ENCODE measurements at places on chromosomes 1 and 21.

DNA sequence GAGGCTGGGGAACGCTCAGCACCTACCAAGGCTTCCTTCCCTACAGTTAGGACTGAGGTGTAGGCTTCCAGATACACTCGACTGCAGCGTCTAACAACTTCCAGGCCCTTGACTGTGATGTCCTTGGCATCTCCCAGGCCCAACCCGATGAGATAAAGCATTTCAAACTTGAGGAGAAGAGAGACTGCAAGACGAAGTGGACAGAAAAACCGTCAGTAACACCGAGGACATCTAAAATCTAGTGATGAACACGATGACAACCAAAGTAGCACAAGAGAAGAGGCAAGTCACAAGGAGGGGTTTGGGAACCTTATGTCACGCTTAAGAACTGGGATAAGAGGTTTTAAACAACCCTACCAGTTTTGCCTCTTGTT is 314 bp downstream of the DPH5 start:
- no peak for DNase-seq

DNA sequence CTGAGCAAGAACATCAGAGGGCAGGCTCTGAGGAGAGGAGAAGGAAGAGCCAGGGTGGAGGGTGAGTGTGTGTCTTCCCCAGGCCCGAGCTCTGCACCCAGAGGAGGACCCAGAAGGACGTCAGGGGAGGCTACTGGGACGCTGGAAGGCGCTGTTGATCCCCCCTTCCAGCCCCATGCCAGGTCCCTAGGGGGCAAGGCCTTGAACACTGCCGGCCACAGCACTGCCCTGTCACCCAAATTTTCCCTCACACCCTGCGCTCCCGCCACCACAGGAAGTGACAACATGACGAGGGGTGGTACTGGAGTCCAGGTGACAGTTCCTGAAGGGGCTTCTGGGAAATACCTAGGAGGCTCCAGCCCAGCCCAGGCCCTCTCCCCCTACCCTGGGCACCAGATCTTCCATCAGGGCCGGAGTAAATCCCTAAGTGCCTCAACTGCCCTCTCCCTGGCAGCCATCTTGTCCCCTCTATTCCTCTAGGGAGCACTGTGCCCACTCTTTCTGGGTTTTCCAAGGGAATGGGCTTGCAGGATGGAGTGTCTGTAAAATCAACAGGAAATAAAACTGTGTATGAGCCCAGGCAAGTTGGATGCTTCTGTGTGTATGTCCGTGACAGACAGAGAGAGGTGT is 17.1 kb downstream of the BCAN start:
- no peak for DNase-seq

DNA sequence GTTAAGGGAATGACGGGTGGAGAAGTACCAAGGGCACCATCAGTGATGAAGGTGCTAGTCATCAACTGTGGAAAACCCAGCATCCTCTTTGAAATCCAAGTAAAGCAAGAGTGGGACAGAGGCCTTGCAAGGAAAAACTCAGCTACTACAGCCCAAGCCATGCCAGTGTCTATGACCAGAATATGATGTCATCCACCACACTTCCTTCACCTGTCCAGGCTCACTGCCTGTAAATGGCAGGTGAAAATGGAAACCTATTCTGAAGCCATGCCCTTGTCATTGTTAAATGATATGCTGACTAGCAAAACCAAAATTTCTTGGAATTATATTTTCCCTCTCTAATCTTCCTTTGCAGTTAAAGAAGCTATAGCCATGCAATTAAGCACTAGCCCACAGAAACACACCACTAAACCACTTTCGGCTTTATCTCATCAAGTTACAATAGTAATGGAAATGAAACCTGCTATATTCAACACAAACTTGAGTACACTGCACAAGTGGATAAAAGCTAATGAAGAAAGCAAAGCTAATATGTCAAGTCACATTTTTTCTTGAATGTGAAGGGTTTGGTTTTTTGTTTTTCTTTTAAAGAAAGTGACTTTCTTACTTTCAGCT is 96.3 kb upstream of the RALGPS2 start:
- no peak for DNase-seq

GRCh38 chr1:213448360-213448759 is 397.3 kb downstream of the RPS6KC1 start:
- DNase-seq, result no peak

GRCh38 chr1:65209005-65209885 is 61.2 kb downstream of the AK4 start:
- no peak for DNase-seq

DNA sequence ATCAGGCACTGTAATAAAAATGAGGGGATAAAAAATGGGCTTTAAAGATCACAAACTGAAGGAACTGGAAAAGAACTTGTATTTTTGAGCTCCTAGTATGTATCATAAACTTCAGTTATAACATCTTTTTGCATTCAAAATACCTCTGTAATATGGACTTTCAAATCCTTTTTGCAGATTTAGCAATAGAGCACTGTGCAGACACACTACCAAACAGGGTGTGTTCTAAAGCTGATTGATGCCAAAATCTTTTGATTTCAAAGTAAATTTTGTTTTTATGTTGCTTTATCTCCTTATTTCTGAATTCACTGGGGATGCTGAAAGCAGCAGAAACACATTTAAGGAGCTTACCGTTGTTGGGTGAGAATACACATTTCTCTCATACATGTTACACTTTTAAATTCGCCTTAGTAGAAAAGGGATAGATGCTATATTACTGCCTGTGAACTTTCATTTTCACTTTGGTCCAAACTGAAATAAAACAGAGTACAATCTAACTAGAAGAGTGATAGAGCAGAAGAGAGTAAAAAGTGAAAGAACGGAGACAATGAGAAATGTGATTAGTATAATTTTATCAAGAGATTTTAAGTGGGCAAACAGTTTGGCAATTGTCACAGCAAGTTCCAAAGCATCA is 1126.6 kb downstream of the BRINP3 start:
- no peak for DNase-seq

GRCh38 chr1:119091618-119092017 is 48.8 kb downstream of the WARS2 start:
- no peak for DNase-seq

DNA sequence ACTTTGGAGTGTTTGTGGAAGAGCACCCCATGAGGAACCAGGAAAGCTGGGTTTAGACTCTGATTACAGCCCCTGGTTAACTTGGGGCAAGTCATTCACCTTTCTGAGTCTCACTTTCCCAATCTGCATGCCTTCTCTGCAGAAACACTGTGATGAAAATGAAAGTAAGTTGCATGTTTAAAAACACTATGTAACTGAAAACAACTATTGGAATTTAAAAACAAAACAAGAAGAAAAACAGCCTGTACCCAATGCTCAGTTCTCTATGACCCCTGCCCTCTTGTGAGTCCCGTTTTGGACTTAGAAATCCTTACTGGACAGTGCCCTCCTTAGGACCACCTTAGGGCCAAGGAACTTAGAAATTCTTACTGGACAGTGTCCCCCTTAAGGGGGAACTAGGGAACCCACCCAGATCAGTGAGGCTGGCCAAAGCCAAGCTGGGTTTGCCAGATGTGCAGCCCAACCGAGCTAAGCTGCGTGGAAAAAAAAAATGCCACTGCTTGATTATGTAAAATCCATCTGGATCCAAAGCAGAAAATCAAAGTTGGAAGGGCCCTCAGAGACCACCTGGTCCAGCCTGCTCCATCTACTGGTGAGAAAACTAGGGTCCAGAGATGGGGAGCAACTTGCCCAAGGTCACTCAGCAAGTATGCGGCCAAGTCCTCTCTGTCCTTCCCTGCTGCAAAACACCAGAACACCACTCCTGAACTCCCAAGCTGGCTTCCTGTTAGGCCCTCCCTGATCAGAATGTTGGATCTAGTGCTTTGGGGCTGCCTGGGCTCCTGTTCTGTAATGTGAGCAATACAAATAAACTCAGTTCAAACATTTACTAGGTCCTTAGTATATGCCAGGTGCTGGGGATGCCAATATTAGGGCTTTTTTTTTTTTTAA is 77.7 kb downstream of the MRPL37 start:
- no peak for DNase-seq

- no peak for DNase-seq
Observed at GRCh38 chr1:165342587-165342986, 13.9 kb downstream of the LMX1A start.

DNA sequence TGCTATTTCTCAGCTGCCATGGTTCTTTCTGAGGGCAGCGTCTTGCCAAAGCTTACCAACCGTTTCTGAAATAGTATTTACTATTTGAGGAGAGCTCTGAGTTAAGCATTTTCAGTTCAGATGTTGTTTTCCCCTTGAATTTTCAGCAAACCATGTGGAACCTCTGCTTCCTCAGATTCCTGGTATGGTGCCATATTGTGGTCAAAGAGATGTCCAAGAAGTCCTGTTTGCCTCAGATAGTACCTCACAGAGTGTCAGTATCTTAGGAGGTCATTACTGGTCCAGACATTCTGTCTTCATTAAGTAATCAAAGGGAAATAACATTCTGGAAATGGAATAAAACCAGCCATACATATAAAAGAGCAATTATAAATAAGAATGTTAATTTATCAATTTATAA is 36.6 kb downstream of the VANGL2 start:
- no peak for DNase-seq

DNA sequence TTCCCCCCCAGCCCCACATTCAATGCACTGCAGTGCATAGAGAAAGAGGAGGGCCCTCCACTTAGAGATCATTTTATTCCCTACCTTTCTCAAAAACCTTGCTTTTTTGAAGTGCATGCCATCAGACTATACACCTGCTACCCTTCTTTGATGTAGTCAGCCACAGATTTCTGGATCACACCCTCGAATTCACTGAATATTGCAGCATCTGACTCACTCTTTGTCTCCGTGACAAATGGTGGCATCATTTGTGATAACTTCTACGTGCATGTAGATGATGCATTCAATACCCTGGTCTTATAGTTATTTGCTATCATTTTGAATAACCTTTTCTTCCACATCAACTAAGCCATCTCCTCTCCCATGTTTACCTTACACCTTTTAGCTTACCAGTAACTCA is 310.3 kb upstream of the SGIP1 start:
- no peak for DNase-seq

DNA sequence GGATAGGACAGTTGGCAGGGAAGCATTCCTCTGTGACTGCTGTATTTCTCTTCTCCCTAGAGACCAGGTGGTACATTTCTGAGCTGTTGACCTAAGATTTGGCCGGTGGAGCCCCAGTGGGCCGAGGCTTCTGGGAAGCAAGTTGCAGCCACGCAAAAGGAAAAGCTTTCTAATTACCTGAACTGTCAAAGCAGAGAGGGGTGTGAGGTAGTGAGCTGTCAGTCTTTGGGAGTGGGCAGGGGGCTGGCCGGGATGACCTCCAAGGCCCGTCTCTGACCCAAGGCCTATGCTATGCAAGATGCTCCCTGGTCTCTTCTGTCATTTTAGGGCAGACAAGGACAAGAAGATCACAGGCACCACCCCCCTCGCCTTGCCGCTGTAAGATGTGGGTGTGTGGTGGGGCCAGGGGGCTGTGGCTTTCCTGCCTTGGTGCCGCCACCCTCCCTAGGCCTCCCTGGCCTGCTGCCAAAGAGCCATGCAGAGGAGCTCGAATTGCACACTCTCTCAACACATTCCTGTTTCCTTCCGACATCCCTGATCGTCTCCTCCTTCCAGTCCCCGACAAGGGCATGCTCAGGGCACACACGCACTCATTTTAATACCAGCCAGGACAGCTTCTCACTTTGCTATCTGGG is 7.7 kb downstream of the PADI1 start:
- DNase-seq, result peak; percentile 41

DNA sequence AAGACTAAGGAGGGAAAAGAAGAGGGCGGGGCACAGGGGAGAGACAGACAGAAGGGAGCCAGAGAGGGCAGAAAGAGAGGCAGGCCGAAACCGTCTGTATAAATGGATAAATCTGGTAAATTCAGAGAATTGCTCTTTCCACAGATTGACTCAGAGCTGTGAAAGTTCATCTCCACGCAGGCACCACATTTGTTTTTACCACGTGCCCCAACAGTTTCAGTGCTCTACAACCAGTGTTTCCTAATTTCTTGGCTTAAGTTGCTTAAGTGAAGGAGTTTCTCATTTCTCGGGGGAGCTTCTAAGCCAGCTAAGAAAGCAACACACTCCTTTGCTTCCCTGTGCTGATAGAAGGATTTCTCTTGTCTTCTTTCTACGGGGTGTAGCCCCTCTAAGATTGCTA is 87.1 kb downstream of the ENAH start:
- DNase-seq, result no peak

- DNase-seq, result no peak
Observed at GRCh38 chr21:27793901-27794300, 827.0 kb upstream of the ADAMTS5 start.

- no peak for DNase-seq
Observed at GRCh38 chr1:170680428-170680827, 16.5 kb downstream of the PRRX1 start.

DNA sequence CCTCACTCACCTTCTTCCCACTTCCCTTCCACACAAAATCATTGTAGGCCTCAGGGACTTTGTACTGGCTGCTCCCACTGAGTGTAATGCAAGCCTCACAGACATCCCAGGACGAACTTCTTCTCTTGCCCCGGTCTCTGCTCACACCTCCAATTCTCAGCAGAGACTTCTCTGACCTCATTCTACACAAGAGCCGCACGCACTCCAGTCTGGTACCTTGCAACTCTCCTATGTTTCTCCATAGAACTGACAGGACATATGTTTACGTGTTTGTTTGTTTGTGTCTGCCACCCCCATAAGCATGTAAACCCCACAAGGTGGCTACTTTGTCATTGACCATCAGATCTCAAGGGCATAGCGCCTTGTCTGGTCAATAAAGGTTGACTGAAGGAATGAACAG is 350.8 kb downstream of the AJAP1 start:
- no peak for DNase-seq

GRCh38 chr1:1135339-1136136 is 19.6 kb upstream of the C1orf159 start:
- DNase-seq, result no peak

DNA sequence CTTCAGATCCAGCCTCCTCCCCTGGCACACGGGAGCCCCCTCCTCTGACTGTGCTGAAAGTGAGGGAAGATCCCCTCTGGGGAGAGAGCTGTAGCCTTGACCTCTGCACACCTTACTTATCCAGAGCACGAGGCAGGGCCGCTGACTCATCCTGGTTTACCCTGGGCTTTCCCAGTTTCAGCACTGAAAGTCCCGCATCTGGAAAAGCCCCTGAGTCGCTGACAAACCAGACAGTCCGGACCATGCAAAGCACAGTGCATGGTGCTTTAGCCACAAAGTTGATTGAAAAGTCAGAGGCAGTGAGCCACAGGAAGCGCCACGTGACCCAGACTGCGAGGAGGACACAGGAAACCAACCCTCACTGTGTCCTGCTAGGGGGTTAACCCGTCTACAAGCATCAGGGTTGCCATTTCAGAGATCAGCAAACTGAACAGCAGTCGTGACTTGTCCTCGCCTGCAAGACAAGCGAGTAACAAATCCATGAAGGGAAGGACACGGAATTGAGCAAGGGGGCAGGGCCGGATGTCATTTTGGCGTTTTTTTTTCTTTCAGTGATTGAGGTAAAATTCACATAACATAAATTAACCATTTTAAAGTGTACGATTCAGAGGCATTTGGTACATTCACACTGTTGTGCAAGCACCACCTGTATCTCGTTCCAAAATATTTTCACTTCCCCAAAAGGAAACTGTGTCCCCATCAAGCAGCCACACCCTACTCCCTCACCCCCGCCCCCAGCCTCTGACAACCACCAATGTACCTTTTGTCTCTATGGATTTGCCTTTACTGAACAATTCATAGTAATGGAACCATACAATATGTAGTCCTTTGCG is 19.9 kb upstream of the IFNGR2 start:
- DNase-seq, result peak; percentile 44

All from stimulated activated CD8-positive, alpha-beta memory T cell treated with anti-CD3 and anti-CD28 coated beads, Interleukin-4, amount 100 ng/mL, for 1 hour (primary cell).